Liver (tissue), 10 donors: ENCODE measurements at places on chromosomes 16 and 17. TPM values are rescaled to one million over a fixed set of nuclear protein-coding genes. Genes with fewer than 3 reads are reported as not detected.

Gene SYNGR2
- total RNA-seq = 33.6 TPM

Gene KRTAP2-1
- total RNA-seq = not detected

Gene ADCY9
- 25.1 TPM for total RNA-seq

- H3K27me3 ChIP-seq = no peaks in the 10 kb centered on the region
- peaks cover 17% of the 10 kb centered on the region for H3K36me3 ChIP-seq
- no peak for DNase-seq
These were observed 7.7 kb downstream of the PSMD7 start for GRCh38 chr16:74304164-74304834.

DNA sequence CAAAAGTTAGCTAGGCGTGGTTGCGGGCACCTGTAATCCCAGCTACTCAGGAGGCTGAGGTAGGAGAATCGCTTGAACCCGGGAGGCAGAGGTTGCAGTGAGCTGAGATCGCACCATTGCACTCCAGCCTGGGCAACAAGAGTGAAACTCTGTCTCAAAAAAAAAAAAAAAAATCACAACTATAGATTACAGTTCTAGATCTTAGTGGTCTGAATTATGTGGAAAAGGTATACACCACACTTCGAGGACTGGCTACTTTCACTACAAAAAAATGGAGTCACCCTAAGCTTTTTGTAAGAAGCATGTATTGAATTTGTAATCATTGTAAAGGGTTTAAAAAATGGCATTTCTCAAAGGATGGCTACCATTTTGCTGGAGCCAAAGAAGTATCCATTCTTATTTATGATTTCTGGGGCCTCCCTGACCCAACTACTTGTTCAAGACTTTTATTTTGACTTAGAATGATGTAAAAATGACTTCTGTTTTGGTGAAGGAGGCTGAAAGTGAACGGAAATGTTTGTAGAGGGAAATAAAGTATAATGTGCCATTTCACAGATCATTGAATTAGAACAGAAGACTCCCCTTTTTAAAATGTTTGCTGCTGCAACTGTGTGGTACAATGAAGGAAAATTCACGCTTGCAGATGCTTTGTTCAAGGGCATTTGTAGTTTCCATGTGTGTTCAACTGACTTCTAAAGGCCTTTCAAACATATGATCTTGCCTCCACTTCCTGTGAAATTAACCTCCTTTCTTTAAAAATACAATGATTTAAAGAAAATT is 37.1 kb upstream of the NOL11 start:
- DNase-seq = no peak
- H3K27ac ChIP-seq = no peak overlapping the region
